ENCODE measurements at places on chromosomes 6 and 20. TPM values are rescaled to one million over a fixed set of nuclear protein-coding genes. Genes with fewer than 3 reads are reported as not detected.

GRCh38 chr6:6596529-6597328 lies 8.2 kb downstream of the LY86 start:
- peak; percentile 52 for DNase-seq

DNA sequence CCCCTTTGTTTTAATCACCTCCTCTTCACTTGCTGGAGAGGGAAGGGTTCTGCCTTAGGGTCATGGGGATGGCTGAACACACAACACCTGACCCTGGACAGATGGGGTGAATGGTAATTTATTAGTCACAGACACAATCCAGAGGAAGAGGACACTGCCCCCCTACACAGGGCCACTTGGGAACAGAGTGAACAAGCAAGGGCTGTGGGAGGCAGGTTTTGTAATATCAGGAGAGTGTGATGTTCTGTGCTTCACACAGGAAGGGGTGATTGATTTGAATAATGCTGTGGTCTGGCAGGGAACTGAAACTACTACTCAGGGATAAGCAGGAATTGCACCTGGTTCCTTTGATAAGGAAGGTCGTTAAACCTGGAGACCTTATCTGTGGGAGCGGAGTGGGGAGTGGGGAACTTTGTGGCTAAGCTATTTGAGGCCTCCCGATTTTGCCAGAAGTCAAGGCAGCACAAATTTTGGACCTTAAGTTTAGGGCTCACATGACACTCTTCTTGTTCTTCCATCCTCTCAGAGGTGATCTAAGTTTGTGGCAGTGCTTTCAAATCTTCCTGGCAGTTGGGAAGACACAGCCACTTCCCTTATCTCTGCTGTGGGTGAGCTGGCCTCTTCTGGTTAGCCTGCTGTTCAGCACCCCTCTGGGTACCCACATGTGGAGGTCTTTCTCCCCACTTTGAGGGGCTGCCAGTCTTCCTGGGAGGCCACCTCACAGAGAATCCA lies 77.8 kb downstream of the CD164 start:
- DNase-seq = no peak

DNA sequence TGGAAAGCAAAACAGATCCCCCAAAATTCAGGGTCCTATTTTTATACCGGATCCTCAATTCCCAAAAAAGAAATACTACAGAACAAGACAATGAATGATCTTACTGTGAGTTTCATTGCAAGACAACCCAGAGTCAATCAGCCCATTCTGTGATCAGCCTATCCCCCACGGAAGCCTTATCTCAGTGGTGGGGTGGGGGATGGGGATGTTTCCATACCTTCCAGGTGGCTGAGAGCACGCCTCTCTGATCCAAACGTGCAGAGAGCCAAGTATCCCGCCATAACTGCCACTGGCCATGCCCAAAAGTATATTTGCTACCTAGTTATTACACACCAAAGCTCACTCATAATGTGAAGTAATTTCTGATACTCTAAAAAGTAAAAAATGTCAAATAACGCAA lies 15.1 kb downstream of the WFDC2 start:
- no peak for DNase-seq

- DNase-seq = no peak
Measured at GRCh38 chr6:157557559-157557958, 176.6 kb downstream of the ZDHHC14 start.

- peak; percentile 17 for DNase-seq
Measured at GRCh38 chr6:151325075-151326050, 66.0 kb downstream of the ZBTB2 start.

- no peak for DNase-seq
Measured at GRCh38 chr6:25370178-25371036, 91.2 kb downstream of the CARMIL1 start.

DNA sequence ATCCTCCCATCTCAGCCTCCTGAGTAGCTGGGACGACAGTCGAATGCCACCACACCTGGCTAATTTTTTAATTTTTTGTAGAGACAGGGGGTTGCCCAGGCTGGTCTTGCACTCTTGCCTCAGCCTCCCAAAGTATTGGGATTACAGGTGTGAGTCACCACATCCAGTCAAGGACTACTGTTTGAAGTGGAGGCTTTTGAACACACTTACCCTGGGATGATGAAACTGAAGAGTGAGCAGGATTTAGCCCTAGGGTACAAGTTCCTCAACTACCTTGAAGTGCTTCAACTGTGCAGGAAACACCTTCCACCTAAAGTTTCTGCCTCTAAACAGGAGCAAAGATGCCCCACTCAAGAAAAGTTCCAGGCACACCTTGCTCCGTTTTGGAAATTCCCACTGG lies 15.7 kb upstream of the PARD6B start:
- no peak for DNase-seq

TRERF1 gene
- polyA plus RNA-seq = 7.5 TPM

OR12D3 gene
- not detected for polyA plus RNA-seq

PRRT1 gene
- polyA plus RNA-seq = 6.2 TPM

Data from naive thymus-derived CD4-positive, alpha-beta T cell (primary cell).